ENCODE measurements at places on chromosomes 16 and 17.
A peak's percentile ranks its signal among the peaks of the same experiment; 100 is the strongest.

- DNase-seq: no peak
Measured at GRCh38 chr17:8862213-8863056, 5.0 kb downstream of the PIK3R6 start.

- no peak for DNase-seq
Measured at GRCh38 chr17:21297026-21297520, 12.6 kb downstream of the MAP2K3 start.

DNA sequence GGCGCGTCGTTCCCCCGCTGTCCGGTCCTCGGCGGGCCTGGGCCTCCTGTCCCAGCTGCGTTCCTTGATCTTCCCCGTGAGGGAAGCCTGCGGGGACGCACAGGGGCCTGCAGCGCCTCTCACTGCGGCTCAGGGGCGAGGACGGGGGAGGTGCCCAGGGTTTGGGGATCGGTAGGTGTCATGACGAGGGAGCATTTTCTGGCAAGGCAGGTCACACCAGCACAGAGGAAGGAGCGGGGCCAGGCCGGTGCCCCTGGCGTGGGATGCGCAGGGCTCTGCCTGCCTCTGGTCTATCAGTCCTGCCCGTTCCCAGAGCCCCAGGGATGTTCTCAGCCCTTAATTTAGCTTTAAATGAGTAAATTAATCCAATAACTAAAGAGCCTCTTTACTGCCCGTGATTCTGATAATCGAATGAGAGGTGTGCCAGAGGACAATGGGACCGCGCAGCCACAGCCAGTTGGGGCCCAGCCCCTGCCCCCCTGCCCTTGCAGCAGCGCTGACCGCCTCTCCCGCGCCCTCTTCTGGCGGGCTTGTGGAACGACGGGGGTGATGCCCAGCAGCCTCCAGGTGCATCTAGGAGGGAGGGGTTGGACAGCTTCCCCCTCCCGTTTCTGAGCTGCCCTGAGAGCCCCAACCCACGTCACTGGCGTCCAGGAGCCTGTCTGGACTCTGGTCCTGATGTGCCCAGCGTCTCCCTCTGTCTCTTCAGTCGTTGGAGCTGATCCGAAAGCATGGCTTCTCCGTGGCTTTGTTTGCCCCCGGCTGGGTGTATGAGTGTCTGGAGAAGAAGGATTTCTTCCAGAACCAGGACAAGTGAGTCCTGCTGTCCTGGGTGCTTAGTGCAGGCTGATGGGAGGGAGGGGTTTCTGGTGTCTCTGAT is 7.9 kb downstream of the ENGASE start:
- peak; percentile 17 for DNase-seq

DNA sequence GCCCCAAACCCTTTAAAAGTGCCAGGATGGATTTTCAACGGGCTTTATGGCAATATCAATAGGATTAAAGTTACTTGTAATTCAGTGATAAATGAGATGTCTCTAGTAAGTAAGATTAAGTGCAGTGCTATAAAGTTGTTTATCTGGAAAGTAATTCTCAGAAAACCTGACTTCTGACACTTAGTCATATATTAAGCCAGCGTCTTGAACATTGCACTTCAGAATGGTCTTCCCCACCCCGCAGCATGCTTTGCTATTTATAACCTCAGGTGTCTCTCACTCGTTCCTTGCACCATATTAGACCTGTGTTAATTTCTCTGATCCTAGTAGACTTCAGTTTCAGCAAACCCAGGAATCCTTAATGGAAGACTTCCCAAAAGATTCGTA is 2.1 kb upstream of the MAF start:
- DNase-seq: no peak

- DNase-seq: no peak
Measured at GRCh38 chr16:17939723-17940122, 396.8 kb downstream of the NPIPA8 start.

DNA sequence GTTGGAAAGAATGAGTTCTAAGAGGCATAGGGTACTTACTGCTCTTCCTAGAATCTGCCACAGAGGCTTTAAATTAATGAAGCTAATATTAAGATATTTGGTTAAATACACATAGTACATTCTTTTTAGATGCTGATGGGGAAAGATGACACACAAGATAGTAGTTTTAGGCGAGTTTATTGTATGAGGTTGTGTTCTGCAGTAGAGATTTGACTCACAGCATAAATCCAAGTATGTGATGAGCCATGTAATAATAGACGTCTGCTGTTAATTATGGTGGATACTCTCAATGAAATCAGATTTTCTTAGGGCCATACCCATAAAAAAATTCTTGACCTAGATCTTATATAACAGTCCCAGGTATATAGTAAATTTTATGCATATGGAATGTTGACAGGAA is 8.0 kb downstream of the TNRC6C start:
- no peak for DNase-seq

DNA sequence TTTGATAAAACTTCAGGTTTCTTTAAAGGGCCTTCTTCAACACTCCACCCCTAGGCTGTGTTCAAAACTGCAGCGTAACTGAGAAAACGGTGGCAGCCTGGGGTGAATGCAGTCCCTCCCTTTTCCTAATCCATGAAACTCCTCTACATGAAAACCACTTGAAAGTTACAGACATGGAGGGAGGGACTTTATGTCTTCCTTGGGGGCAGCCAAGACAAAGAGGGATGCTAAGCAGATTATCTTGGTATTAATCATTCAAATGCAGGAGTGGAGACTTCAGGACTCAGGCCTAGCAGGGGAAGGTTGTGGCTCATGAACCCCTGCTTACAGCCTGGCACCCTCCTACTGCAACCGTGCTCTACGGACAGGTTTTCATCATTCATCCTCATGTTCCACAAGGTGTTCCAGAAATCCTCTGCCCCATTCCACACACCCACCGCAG is 46.8 kb downstream of the RNF112 start:
- no peak for DNase-seq

GRCh38 chr17:7293816-7294613 is 424 bp downstream of the YBX2 start:
- peak; percentile 22 for DNase-seq

GRCh38 chr17:51912939-51913338 is 245.6 kb downstream of the CA10 start:
- DNase-seq: no peak

DNA sequence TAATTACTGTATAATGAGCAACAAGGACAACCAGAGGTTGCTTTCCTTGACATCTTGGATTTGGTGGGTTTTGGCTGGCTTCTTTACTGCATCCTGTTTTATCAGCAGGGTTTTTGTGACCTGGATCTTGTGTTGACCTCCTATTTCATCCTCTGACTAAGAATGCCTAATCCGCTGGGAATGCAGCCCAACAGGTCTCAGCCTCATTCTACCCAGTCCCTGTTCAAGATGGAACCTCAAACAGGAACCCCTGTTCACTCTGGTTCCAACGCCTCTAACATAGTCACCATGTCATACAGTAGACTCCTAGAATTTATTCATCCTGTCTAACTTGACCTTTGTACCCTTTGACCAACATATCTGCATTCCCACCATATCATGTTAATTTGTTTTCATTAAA is 183.8 kb upstream of the SOX9 start:
- no peak for DNase-seq

GRCh38 chr17:66185862-66186261 is 6.1 kb downstream of the CEP112 start:
- no peak for DNase-seq

GRCh38 chr16:24538756-24539294 is 541 bp upstream of the RBBP6 start:
- no peak for DNase-seq

GRCh38 chr16:12920739-12921138 is 19.3 kb downstream of the SHISA9 start:
- DNase-seq: no peak

GRCh38 chr16:72944757-72945485 is 103.0 kb downstream of the ZFHX3 start:
- no peak for DNase-seq

DNA sequence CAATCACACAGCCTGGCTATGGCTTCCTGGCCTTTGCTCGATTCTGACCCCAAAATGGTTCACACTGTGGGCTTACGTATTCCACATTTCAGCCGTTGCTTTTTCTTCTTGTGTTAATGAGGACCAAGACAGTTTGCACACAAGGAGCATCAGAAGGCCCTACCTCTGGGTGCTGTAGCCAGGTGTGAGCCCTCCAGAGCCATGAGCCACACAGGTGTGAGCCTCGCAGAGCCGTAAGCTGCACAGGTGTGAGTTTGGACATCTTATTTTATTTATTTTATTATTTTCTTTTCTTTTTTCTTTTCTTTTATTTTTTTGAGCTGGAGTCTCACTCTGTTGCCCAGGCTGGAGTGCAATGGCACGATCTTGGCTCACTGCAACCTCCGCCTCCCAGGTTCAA is 70.6 kb downstream of the LMF1 start:
- no peak for DNase-seq

DNA sequence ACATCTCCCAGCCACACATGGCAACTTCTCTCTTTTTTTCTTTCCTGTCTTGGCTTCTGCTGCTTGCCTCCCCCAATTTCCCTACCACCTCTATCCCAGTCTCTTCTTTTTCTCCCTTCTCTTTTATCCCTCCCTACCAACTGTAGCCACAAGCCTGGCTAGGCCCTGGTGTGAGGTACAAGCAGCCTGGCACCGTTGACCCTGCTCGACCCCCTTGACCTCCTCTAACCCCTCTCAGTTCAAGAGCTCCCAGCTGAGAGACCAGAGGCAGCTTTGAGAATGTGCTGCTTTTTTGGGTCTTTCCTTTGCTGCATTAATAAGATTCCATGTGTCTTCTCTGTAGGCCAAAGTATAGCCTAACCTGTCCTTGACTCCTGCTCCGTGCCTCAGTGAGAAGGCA is 32.3 kb downstream of the B9D1 start:
- DNase-seq: no peak

DNA sequence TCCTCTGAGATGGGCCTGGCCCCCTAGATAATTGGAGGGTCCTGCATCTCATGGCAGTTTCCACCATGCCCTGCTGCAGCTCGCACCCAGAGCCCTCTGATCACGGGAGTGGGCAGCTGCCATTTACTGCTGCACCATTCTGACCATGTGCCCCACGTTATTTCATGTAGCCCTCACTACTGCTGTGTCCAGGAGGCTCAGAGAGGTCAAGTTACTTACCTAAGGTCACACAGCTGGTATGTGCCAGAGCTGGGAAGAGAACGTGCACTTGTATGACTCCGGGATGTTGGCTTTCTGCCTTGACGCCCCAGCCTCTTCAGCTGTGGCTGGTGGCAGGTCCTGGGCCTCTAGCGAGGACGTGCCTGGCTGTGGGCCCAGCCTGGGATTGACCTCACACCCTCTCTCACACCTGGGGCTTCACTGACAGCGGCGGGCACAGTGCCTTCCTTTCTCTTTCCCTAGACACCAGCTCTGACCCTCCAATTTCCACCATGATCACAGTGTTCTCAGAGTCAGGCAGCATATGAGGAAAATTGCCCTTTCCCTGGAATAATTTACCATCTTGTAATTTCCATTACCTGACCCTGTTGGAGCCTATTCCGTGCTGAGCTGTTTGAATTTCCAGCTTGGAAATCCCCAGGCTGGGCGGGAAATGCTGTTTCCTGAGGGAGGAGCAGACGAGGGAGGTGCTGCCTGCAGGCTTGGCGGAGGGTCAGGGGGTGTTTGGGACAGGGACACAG is 18.5 kb upstream of the DOC2B start:
- no peak for DNase-seq

DNA sequence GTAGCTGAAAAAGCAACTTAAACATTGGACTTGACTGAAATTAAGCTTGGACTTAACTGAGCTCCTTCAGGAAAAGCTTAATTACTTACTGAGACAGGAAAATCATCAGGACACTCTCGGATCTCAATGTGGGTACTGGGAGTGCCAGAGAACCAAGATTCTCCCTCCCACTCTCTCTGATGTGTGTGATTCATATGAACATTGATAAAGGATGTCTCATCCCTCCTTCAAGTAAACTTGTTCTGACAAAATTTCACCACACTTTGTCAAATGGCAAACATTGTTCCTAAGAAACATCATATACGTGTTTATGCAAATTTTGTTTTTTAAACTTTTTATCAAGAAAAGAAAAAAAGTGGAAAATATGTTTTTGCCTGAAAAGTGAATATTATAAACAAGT is 4.1 kb upstream of the SLFN5 start:
- DNase-seq: no peak

DNA sequence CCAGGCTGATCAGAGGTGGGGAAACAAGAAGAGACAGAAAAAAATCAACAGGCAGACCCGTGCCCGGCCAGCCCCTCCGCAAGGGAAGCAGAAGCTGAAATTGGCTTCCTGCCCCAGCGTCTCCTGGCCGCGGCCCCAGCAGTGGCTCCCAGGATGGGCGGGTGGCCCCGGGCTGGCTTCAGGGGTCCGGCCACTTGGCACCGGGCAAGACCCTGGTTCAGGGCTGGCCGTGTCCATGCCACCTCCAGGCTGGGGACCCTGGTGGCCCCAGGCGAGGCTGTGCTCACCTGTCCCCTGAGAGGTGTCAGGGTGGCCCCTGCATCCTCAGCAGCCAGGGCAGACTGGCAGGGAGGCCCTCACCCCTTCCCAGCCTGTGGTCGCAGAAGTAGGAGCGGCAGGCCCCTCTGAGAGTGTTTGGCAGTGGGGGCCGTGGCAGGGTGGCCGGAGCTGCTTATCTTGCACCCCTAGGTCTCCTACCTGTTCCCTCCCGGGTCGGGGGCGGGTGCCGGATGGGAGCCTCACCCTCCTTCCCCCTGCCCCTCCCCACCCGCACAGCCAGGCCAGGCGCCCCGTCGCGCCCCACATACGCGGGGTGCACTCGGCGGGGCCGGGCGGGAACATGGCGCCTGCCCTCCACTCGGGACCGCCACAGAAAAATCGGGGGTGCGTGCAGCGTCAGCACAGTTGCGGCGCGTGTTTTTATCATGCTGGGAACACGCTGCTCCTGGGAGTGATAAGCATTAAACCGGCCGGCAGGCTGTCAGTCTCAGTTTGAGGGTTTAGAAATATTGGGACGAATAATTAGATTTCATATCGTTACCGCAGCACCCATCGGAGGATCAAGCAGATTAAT is 46.7 kb upstream of the ZC3H18 start:
- no peak for DNase-seq

DNA sequence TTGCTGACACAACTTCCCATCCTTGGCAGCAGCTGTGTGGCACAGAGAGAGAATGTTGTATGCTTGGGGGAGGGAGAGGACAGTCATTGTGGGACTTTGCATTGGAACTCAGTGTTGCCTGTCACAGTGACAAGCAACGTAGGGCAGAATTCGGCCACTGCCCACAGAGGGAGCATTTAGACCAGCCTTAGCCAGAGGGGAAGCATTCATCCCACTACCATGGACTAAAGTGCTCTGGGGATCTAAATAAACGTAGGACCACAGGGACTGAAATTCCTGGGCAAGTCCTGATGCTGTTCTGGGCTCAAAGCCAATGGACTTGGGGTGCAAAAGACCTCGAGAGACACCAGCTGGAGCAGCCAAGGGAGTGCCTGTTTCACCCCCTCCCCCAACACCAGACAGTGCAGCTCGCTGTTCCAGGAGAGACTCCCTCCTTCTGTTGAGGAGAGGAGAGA is 44.9 kb downstream of the ABCA8 start:
- no peak for DNase-seq
